Muscle of arm (tissue), 14 donors: ENCODE measurements at places on chromosomes 7 and 10. TPM values are rescaled to one million over a fixed set of nuclear protein-coding genes. Genes with fewer than 3 reads are reported as not detected.

- no peak for DNase-seq
These were observed 921.5 kb downstream of the TYW1 start for GRCh38 chr7:67918158-67918557.

- DNase-seq, result no peak
These were observed 71.3 kb downstream of the PARD3 start for GRCh38 chr10:34743814-34744213.

- DNase-seq, result no peak
These were observed 639 bp downstream of the DYDC2 start for GRCh38 chr10:80356989-80357850.

DNA sequence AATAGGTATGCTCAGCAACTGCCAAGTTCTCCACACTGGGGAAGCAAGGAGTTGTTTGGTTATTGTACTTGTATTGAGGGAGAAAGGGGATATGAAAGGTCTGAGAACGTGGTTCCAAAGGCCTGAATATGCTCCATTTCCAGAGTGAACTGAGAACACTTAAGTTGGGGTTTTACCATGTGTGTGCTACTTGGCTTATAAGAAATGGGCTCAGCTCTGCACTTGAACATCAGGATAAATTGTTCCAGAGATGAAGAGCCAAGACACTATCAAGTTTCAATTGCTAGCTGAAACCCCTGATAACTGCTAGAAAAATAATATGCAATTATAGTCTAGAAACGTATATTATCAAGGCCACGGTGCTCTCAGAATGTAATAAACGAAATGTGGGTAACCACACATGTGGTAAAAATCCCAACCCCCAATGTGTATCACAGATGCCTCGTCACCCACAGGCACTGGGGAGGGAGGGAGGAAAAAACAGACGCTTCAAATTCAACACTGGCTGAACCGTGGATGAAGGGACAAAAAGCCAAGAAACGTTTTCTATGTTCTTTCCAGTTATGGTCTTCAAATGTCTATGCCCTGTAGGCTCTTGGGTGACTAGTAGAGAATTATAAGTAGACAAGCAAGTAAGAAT is 16.3 kb downstream of the ELMO1 start:
- no peak for DNase-seq

The SPDYE2B gene
- polyA plus RNA-seq, result not detected
